Kasumi-1 (cell line): ENCODE measurements at places on chromosomes 6 and 20.

GRCh38 chr6:74757813-74758212 is 448.0 kb downstream of the COL12A1 start:
- DNase-seq = no peak

DNA sequence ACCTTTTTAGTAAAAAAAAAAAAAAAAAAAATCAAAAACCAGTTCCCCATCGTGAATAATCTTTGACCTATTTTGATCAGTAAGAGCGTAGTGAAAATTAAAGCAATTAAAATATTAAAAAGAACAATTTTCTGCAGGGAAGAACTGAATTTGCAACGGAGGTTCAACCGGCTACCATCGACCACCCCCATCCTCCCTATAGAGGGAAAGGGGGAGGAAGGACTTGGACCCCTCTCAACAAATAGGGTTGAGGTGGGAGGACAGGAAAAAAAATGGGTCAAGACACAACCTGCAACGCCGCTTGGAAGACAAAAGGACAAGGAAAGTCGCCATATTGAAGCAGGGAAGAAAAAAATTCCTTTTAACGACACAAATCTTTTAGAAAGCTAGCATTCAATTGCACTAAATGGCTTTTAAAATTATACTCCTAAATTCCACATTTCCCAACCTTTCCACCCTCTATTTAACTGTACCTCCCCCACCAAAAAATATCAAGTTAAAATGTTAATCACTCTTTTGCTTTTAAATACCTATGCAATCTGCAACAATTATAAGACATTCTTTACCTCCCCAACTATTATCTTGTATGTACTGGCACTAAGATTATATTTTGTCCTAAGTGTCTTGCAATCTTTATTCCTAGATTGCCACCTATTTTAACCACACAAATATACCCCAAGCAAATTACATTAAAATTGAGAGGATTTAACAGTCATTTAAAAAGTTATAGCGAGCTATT is 1.7 kb downstream of the PPP1R10 start:
- peak; percentile 63 for DNase-seq

DNA sequence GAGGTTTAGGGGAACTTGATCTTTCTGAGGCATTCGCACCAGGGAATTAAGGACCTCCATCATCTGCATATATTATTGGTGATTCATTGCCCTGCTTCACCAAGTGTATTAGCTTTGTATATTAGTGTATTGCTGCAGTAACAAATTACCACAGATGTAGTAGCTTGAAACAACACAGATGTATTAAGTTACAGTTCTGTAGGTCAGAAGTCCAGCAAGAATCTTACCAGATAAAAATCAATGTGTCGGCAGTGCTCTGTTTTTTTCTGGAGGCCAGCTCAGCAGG is 65.8 kb downstream of the HMGN3 start:
- DNase-seq = no peak

- peak; percentile 6 for DNase-seq
These were observed 110.0 kb downstream of the MAP7 start for GRCh38 chr6:136440203-136440602.

DNA sequence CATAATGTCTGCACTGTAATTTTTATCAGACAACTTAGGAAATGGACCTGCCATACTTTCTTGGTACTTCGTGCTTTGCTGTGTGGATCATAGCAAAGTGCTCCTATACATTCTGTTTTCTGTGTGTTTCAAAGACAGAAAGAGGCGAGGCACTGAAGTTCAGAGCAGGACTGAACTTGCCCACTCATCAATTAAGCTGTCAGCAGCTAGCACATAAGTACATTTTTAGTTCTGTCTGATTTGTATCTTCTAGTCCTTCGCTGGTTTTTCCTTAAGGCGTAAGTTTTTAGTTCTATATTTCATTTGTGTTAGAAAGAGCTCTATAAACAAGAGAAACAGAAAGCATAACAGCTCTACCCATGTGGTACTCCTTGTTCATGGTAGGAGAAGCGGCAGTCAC is 42.1 kb downstream of the MAP3K4 start:
- DNase-seq = no peak
